ENCODE measurements at places on chromosomes 1 and 21.
A peak's percentile ranks its signal among the peaks of the same experiment; 100 is the strongest.

GRCh38 chr21:25936776-25937175 is 202.0 kb downstream of the GABPA start:
- no peak for DNase-seq

DNA sequence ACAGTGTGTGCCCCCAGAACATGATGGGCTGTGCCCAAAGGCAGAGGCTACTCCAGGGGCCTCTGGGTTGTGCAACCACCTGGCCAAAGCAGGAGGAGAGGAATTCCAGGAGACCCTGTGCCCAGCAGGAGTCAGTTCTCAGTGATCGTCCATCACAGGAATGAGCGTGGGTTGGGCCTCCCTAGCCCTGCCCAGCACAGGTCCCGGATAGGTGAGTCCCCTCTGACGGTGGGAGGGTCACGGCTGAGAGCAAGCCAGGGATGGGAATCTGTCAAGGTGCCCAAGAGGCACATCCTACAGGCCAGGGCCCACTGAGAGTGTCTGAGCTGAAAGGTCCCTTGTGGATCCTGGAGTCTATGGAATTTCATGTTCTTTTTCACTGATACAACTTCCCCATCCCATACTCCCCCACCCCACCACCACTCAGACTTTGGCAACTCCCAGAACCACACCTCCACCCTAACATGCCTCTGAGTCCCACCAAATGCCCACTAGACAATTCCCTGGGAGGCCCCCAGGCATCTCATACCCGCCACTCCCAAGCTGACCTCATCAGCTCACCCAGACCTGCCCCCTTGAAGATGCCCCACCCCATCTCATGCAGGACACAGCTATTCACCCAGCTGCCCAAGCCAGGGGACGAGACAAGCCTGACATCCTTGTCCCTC is 3.1 kb downstream of the GJB4 start:
- no peak for DNase-seq

DNA sequence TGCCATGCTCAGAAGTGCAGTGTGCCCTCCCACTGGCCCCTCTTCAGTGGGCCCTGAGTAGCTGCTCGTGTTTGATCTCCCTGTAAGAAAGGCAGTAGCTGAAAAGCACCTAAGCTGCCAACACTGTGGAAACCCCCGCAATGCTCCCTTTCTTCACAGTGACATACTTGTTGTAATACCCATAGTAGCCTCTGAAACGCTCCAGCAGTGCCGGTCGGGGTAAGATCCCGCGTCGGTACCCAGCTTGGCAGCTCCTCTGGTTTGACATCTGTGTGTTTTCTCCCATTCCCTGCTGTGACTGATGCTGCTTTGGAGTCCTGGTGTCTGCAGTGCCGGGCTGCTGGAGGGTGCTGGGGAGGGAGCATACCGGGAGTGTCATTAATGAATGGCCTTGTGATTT is 3.6 kb downstream of the CHAF1B start:
- no peak for DNase-seq

GRCh38 chr1:31787786-31788137 is 23.6 kb upstream of the ADGRB2 start:
- no peak for DNase-seq

GRCh38 chr1:194829492-194829891 is 1643.1 kb upstream of the B3GALT2 start:
- DNase-seq, result no peak

DNA sequence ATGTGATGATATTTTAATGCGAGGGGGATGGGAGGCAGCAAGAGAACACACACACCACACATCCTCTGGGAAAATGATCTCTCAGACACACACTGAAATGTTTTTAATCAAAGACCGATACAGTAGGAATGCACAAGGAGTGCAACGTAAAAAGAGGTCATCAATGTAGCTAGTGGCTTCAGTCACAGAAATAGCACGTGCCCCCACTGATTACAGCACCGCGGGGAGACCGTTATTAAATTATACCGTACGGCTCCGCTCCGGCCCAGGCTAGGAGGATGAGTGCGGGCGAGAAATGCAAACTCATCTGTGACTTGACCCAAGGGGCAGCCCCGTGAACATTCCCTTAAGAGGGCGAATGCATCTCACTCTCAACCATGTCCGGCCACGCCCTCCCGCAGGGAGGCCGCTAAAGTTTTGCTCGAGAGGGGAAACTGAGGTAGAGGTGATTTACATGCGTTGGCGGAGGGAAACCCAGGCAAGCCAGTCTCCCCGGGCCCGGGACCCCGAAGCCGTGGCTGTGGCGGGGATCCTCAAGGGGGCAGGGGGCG is 552 bp downstream of the UBR4 start:
- no peak for DNase-seq

DNA sequence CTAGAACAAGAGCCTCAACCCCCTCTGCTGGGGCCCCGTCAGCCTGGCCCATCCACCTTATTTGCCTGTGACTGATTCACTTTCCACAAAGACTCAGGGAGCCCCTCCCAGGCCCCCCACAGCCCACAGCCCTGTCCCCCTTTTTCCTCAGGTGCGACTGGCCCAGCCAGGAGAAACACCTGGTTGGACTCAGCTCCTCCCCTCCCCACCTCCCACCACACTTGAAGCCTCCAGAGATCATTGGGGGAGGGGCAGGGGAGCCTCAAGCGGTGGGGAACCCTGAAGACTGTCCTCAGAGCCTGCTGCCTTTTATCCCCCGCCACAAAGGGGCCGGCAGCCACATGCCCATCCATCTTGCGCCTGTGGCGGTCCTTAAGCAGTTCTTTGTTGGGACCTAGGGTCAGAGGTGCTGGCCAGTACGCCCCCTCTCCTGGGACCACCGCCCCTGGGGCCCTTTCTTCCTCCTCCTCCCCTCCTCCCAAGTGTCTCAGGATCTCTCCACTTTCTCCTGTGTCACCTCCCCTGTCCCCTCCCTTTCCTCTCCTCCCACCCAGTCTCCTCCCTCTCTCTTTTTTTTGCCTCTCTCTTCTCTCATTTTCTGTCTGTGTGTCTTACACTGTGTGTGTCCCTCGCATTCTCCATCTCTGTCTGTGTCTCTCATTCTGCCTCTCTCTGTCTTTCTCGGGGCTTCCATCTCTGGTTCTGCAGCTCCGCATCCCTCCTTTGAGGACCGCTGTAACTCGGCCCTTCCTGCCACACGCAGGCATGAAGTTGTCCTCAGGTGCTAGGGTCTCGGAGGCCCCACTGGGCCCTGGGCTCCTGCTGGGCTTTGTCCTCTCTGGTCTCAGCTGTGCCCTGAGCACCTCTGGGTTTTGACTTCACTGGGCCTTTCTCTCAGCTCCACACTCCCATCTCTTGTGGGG is 12.2 kb downstream of the CRABP2 start:
- peak; percentile 84 for DNase-seq

- no peak for DNase-seq
These were observed 50.5 kb downstream of the CD2 start for GRCh38 chr1:116804736-116805135.

DNA sequence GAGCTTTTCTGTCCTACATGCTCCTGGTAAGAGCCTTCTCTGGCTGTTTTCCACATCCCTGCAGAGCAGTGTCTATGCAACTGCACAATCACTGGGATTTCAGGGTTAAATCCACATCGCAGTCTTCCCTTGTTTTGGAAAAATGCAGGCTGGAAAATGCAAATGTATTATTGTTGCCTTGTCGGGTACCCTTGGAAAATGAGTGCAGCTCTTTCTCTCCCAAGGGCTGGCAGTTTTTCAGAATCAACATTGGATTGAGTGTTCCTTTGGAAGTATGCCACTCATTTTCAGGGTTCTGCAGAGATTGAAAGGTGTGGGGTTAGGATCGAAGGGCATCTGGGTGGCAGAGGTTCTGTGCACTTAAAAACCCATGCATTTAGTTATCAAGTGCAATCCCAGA is 3.2 kb downstream of the NOS1AP start:
- no peak for DNase-seq

GRCh38 chr1:151273924-151274466 is 8.1 kb upstream of the ZNF687 start:
- no peak for DNase-seq

- DNase-seq, result no peak
These were observed 197.6 kb upstream of the FOXD3 start for GRCh38 chr1:63124666-63125191.

DNA sequence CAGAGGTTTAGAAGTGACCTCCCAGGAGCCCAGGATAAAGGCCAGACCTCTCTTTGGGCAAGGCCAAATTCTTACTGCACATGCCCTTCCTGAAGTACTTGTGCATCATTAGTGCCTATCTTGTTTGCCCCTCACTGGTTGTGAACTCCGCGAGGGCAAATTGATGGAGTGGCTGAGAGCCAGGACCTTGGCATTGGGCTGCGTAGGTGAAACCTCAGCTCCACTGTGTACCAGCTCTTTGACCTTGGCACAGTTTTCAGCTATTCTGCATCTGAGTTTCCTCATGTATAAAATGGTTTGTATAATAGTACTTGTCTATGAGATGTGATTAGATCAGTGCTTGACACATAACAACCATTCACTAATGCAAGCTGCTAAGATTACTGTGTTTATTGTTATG is 11.5 kb downstream of the OTUD3 start:
- no peak for DNase-seq

- DNase-seq, result no peak
These were observed 55.6 kb upstream of the FBXO28 start for GRCh38 chr1:224058303-224058702.

DNA sequence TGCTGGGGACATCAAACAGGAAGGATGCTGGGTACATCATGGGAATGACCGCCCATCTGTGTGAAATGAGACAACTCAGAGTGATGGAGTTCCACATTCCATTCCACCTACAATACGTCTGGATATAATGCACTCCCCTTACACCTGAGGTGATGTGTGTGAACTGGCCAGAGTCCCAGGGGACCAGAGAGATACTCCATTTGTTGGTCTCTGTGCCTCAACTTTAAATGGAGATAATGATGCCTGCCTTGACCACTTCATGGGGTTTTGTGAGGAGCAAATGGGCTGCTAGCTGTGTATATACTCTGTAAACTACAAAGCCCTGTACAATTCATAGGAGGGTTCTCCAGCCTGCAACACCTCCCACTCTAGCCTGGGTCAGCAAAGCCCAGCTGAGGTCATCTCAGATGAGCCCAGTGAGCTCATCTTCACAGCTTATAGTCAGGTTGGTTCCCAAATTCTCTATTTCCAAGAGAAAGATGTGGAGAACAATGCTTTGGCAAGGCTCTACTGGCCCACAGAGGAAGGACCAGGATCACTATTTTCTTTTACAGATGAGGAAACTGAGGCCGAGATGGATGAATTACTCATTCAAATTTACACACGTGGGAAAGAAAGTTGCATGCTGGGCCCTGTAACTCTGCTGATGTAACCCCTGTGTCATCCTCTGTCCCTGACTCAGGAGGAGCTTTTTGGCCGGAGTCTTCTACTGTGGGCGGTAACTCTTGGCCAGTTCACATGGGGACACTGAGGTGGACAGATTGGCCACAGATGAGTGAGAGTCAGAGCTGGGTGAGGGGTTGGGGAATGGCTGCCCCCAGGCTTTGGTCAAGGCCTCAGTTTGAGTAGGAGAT is 105.6 kb upstream of the GCLM start:
- no peak for DNase-seq

DNA sequence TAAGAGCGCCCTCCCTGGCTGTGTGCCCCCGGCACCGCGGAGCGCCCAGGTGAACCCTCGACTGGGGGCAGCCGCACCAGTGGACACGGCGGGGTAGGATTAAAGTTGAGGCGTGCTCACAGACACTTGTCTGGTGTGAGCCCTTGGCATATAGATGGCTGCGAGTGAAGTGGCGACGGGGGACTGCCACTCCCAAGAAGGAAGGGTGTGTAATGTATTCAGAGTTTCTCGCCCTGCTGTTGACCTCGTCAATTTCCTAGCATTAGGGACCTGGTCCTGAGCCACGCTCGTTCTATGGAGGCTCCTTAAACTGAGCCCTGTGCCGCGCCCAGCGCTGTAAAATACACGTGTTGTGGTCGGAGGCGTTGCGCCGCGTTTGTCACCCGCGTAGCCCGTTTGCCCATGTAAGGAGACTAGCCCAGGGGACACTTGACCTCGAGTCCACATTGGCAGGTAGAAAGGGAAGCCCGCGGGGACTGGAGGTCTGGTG is 554 bp downstream of the EVA1C start:
- peak; percentile 23 for DNase-seq

GRCh38 chr1:157315544-157315943 is 177.3 kb upstream of the ETV3 start:
- DNase-seq, result no peak

GRCh38 chr1:163770265-163770664 is 448.5 kb downstream of the NUF2 start:
- DNase-seq, result peak; percentile 29

- no peak for DNase-seq
These were observed 279.2 kb downstream of the RPS6KC1 start for GRCh38 chr1:213330281-213330680.

- no peak for DNase-seq
These were observed 367.8 kb upstream of the ZP4 start for GRCh38 chr1:238258510-238258909.

- DNase-seq, result no peak
These were observed at the start of gene FNDC10 for GRCh38 chr1:1599935-1600860. Gene FNDC10 (minus strand): TSS chr1:1600135. CDS start chr1:1600015, 120 bp downstream.

DNA sequence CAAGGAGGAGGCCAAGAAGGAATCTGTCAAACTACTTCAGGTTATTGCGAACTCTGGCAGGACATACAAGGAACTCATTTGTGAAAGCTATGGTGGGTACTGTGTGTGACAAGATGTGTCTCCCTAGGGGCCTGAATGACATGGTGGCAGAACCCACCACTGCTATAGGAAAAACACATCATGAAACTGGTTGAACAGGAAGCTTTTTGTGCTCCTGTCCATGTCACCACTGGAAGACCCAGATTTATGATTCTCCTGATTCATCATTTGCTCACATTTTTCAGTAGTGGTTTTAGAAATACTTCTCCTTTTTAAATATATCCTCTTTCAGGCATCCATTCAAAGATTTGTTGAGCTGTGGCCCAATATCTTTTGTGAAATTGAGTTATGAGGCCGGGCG is 23.6 kb downstream of the ARMH1 start:
- no peak for DNase-seq

- DNase-seq, result no peak
These were observed 11.4 kb downstream of the GLUL start for GRCh38 chr1:182380199-182380598.

DNA sequence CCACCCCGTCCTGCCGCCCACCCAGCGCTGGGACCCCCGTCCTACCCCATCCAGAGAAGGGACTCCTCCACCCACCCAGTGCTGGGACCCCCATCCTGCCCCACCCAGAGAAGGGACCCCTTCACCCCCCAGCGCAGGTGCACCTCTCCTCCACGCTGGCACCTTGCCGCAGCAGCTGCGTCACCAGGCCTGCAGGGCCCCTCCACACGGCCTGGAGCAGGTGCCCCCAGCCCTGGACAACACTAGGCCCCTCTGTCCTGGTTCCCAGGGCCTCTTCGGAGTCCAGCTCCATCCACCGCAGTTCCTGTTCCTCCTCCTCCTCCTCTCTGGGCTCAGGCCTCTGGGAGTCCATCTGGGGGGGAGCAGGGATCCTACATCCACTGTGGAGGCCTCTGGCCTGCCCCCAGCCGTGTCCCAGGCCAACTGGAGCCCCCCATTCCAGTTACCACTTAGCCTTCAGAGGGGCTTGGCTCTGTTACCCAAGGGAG is 378 bp downstream of the ANKRD65 start:
- no peak for DNase-seq

Measured in right renal pelvis (tissue), 4 donors.